ENCODE measurements at places on chromosomes 16 and 17.

DNA sequence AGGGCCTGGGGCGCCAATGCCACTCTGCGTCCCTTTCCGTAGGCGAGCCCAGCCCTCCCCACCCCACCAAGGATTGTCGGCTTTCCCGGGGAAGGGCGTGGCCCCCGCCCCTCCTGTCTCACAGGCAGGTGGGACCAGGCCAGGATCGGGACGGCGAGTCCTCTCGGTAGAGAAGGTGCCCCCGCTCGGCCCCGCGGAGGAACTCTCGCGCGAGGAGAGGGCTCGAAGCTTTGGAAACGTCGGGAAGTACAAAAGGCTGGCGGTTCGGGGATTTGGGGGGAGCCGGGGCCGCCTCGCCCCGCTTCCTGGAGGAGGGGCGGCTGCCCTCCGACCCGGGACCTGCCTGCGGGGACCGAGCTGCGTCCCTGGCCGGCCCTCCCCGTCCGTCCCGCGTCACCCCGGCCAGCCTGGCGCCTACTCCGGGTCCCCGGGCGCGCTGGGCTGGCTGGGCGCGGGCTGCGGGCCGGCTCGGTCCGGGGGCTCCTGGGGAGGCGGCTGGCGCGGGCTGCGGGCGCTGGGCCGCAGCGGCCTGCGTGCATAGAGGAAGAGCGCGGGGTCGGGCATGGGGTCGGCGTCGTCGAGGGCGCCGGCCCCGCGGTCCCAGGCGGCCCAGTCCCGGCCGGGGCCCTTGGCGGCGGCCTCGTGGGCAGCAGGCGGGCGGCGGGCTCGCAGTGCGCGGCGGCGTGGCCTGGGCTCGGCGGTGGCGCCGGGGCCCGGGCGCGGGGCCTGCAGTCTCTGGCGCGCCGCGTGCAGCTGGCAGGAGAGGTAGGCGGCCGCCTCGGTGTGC lies 12.6 kb upstream of the CLUH start:
- no peak for DNase-seq

DNA sequence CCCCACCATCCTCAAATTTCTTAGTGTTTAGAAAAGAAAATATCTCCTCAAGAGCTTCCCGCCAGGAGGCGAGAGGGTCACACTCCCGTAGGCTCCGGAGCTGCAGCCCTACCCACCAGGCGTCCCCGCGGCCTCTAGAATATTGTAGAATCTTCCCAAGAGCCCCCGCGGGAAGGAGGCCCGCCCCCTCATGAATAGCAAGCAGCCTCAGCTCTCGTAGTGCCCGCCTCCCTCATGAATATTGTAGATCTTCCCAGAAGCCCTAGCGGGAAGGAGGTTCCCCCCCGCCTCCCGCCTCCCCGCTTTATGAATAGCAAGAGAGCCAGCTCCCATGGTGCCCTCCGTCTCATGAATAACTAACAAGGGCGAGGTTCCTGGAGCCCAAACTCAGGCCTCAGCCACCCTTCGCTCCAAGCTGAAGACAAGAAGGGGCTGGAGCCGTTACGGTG lies at the start of gene FBXO47:
FBXO47 (minus strand) TSS at position 114 of the 449 bp plus-strand sequence. CDS start 4,378 bp downstream, outside the sequence.
- peak; percentile 97 for DNase-seq

DNA sequence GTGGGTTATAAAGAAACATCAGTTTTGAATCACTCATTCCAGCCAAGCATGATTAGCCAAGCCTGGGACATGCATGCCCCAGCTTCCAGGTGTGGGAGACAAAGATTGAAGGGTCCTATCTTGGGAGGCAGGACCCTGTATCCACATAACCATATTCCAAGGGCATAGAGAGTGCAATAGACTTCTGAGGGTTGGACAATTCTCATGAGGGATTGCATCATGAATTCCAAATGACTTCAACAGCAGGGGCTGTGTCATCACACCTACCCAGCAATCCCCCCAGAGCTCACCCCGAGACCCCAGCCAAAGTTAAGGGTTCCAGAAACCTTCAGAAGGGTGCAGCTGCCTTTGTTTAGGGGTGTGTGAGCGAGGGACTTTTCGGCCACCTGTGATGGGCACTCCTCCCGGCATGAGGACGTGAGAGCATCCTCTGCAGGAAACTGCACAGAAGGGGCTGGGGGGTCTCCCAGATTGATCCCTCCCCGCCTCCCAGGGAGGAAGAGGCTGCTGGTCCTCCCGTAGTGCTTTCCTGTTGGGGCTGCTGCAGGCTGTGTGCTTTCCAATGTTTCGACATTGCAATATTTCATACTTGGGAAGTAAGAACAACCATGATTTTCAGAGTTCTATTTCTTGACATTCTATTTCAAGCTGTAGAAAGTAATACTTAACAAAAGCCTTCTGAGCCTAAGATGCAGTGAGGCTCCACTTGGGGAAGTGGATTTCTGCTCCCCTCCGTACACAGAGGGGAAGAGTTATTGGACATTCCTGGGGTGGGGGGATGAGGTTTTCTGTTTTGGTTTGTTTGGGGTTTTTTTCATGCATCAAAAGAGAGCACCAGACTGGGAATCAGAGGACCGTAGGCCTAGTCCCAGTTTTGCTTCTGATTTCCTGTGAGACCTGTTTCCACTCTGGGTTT lies 13.3 kb upstream of the PITPNM3 start:
- DNase-seq, result no peak

- DNase-seq, result peak; percentile 74
Measured at GRCh38 chr17:57356153-57356718, 99.9 kb downstream of the MSI2 start.

DNA sequence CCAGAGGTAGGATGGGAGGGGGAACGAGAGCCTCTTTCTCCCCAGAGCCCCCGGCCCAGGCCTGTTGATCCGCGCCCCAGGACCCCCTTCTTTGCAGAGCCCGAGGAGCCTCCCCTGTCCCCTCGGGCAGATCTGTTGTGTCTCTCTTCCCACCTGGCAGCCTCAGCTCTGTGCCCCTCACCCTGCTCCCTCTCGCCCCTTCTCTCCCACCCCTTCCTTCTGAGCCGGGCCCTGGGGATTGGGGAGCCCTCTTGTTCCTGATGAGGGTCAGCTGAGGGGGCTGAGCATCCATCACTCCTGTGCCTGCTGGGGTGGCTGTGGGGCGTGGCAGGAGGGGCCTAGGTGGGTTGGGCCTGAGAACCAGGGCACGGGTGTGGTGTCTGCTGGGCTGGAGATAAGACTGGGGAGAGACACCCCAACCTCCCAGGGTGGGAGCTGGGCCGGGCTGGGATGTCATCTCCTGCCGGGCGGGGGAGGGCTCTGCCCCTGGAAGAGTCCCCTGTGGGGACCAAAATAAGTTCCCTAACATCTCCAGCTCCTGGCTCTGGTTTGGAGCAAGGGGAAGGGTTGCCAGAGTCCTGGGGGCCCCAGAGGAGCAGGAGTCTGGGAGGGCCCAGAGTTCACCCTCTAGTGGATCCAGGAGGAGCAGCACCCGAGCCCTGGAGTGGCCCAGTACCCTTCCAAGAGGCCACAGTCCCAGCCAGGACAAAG lies 65.4 kb downstream of the MRC2 start:
- DNase-seq, result peak; percentile 17
